ENCODE measurements at places on chromosomes 16 and 17. TPM values are rescaled to one million over a fixed set of nuclear protein-coding genes. Genes with fewer than 3 reads are reported as not detected.

Gene CTNS
- 13.5 TPM for total RNA-seq

Gene EEF2K
- total RNA-seq: 17.4 TPM

Gene CTRL
- total RNA-seq: not detected

Gene MYO15A
- 8.1 TPM for total RNA-seq

Gene NTN1
- 5.6 TPM for total RNA-seq

Gene MMP28
- 11.3 TPM for total RNA-seq

Gene EPX
- not detected for total RNA-seq

Gene DLX4
- total RNA-seq: not detected

Gene OR3A3
- total RNA-seq: not detected

Gene CEMP1
- 3.3 TPM for total RNA-seq

Gene NEUROD2
- not detected for total RNA-seq

Gene ABCA9
- total RNA-seq: 8.2 TPM

Gene SMTNL2
- total RNA-seq: 6.8 TPM

Gene IGF2BP1
- not detected for total RNA-seq

Gene DNAJC7
- 80.3 TPM for total RNA-seq

Gene RDM1
- 3.5 TPM for total RNA-seq

Gene ZNF232
- total RNA-seq: 12.7 TPM

Gene ZP2
- not detected for total RNA-seq

Gene ZNF469
- not detected for total RNA-seq

Gene ABCA6
- 41.5 TPM for total RNA-seq

Gene KRT12
- total RNA-seq: not detected

All from uterus (tissue), 4 donors.